MCF 10A (cell line): ENCODE measurements at places on chromosomes 3 and 15. TPM values are rescaled to one million over a fixed set of nuclear protein-coding genes. Genes with fewer than 3 reads are reported as not detected.

Gene ZPLD1
- 0.12 and 0.22 TPM in 2 replicates for total RNA-seq

Gene SEMA3B
- total RNA-seq = 7.6 and 12.5 TPM in 2 replicates

Gene XYLB
- total RNA-seq = 4.4 and 6.6 TPM in 2 replicates

Gene ZCWPW2
- total RNA-seq = 0.77 and 1.0 TPM in 2 replicates

Gene ALG3
- 60.4 and 77.8 TPM in 2 replicates for total RNA-seq

Gene UQCRC1
- 383 and 413 TPM in 2 replicates for total RNA-seq

Gene FBXW12
- not detected in 2 replicates for total RNA-seq

Gene GOLGA8S
- total RNA-seq = 0.16 and 0.17 TPM in 2 replicates

Gene C15orf39
- total RNA-seq = 13.3 and 17.2 TPM in 2 replicates

DNA sequence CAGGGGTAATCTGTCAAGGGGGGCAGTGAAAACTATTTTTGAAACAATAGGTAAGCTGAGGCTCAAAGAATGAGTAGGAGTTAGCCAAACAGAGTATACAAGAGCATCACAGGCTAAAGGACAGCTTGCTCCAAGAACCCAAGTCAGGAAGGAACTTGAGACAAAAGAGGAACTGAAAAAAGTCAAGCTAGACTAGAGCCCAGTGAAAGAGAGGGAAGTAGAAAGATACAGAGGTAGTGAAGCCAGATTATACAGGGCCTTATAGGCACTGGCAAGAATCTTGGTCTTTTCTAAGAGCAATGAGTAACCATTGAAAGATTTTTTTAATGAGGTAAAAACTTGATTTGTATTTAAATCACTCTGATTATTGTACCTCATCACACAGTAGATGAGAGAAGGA lies 69.9 kb downstream of the FILIP1L start:
- DNase-seq = no peak

- no peak for DNase-seq
These were observed 86.9 kb downstream of the NEO1 start for GRCh38 chr15:73139041-73139743.

DNA sequence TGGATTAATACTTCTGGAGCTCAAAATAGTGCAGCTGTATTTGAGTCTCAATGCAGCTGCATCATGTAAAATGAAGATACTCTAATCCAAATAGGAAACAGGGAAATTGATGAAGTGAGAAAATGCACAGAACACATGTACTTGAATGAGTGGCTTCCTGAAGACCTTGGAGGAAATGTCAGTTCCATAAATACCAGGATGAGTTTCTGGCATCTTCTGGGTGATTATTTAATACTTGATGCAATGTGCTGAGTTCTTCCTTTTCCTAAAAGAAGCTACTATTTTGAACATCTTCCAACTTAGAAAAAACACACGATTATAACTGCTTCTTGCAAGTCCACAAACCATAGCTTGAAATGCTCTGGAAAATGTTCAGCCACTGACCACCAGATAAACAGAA lies 162.8 kb downstream of the SLC9A9 start:
- DNase-seq = no peak

- peak; percentile 70 for DNase-seq
These were observed 65.5 kb downstream of the SMAD3 start for GRCh38 chr15:67130673-67131601.

DNA sequence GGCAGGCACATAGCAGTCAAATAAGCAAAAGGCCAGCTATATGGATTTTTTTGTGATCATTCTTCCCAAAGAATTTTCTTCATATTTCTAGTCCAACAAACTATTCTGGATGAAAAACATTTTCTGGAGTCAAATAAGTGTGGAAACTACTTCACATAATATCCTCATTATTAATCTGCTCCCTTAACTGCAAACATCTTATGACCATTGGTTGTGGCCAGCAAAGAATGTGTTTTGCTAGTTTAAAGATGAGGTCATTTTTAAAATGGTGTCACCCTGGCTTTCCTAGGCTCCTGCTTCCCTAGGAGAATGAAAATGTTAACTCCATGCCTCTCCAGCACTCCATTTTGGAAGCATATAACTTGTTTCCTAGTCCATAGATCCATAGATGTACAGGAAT lies 118.8 kb downstream of the SST start:
- no peak for DNase-seq

- peak; percentile 30 for DNase-seq
These were observed 217.8 kb upstream of the EOMES start for GRCh38 chr3:27939940-27940339.

GRCh38 chr3:123880998-123881561 lies 3.1 kb downstream of the MYLK start:
- DNase-seq = peak; percentile 50

- peak; percentile 71 for DNase-seq
These were observed 92.1 kb downstream of the IGF2BP2 start for GRCh38 chr3:185732782-185733181.

DNA sequence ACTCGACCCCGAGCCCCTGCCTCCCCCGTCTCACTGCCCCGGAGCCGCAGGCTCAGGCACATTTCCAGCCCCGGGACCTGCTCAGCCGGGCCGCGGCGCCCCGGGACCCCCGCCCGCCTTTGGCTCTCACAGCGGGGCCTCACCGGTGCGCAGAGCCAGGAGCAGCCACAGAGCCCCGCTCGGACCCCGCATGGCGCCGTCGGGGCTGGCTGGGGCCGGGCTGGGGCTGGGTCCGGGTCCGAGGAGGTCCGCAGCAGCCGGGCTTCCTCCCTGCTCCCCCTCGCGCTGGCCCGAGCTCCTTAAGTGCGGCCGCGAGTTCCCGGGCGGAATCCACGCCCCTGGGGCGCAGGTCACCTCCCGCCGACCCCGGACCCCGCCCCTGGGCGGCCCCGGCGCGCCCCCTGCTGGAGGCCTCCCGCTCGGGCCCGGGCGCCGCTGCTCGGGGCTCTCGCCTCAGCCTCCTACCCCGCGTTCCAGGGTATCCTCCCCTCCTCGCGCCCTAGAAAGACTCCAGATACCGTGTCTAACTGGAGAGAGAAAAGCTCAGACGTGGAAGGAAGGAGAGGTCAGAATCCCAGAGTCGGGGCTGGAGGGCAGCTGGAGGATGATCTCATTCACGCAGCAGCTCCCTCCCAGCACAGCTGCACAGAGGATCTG lies at the start of gene MELTF:
TSS of gene MELTF (minus strand) at position 307 of the 657 bp plus-strand sequence. CDS start at position 192, 115 bp downstream.
- DNase-seq = peak; percentile 65

GRCh38 chr3:128917291-128917690 lies 37.9 kb downstream of the ACAD9 start:
- no peak for DNase-seq
